NCI-H524 (cell line): ENCODE measurements at places on chromosomes 4 and X.

DNA sequence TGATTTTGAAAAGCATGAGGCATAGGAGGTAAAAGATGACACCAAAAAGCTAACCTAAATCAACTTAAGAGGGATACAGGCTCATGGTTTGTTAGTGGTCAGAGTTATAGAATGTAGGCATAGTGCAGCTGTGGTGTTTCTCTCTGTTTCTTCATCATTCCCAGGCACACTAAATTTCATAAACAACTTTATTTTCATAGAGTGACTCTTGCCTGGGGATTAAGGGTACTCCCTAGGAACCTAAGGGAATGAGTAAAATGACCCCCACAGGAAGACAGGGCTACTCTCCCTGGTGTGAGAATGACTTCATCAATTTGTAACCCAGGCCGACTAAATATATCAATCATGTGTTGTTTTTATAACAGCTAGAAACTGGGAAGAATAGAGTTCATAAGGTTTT lies 11.1 kb downstream of the FABP2 start:
- DNase-seq = no peak

DNA sequence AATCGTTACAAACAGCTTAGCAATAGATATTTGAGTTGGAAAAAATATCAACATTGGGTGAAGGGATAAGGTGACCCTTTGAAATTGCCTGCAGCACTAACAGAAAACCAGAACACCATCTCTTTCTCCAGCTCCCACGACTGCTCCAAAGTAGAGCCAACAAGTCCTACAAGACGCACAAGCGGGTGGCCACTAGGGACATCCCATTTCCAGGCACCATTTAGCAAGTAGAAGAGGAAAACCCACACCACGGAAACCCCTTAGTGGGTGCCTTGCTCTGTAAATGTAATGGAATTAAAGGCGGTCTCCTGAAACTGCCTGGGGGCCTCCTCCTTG lies 1.9 kb downstream of the ARHGAP6 start:
- no peak for DNase-seq

GRCh38 chrX:1472975-1473374 lies 20.3 kb upstream of the ASMTL start:
- DNase-seq = no peak

DNA sequence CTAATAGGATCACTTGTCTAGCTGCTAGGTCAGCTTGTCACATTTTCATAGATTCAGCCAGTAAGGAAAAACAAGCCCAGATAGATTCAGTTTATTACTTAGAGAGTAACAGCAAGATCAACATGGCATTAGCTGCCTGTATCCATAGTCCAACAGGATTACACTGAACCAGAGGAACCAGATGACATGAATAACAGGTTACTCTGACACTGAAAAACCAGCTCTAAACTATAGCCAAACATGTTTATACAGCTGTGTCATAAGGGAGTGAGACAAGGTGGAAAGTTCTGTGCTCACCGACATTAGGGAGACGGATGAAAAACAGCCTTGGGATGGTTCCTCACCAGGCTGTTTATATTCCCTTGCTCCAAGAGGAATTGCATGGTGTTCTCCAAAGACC lies 102.9 kb upstream of the EOLA2 start:
- no peak for DNase-seq

GRCh38 chr4:3512279-3512678 lies 19.9 kb downstream of the LRPAP1 start:
- no peak for DNase-seq

GRCh38 chr4:82373486-82373815 lies 340 bp downstream of the HNRNPD start:
- no peak for DNase-seq

DNA sequence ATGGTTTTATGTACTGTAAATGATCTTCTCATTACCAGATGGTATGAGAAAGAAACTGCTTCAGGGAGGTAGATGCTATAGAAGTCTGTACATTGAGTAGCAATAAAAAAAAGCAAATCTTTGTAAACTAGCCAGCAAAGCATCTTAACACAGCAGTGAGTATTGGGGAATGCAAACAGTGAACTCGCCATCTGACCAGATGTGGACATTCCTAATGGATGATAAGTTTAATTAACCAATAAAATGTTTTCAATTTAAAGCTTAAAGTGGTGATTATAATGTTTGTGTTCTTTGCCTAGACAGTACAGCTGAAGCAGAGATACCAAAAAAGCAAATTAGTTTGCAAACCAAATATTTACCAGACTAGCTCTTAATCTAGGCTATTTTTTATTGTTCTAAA lies 1144.2 kb downstream of the FAT4 start:
- peak; percentile 13 for DNase-seq

- DNase-seq = no peak
Observed at GRCh38 chrX:141904262-141904661, 568 bp downstream of the MAGEC1 start.

DNA sequence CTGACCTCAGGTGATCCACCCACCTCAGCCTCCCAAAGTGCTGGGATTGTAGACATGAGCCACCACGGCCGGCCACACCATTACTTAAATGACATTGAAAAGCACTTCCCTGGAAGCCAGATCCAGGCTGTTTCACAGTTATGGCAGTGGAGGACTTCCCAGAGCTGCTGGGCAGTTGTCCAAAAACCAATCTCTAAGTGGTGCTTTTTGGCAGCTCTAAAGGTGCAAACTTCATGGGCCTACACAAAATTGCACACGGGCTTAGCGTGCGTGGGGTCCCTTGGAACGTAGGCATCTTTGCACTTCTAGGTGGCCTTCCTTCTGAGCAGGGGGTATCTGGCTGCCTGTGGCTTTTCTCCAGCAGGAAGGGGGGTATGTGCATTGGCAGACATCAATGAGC lies 172.3 kb downstream of the SHOX start:
- no peak for DNase-seq

- DNase-seq = peak; percentile 39
Observed at GRCh38 chr4:71380788-71381187, 42.0 kb downstream of the SLC4A4 start.

- no peak for DNase-seq
Observed at GRCh38 chr4:183352546-183352945, 30.3 kb upstream of the CLDN24 start.

DNA sequence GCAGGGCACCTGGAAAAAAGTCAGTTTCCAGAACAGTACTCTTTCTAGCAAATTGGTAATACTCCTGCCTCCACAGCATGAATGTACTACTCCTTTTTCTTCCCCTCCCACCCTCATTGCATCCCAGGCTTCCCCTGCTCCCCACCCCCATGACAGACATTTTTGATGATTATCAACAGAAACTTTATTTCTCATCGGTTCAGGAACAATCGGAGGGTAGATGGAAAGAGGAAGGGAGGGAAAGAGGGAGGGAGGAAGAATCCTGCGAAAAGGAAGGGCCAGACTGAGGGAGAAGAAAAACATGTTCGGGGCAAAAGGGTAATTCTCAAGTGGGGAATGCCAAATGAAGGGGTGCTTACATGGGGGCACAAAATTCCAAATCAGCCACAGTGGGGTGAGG lies 705 bp upstream of the CXorf65 start:
- DNase-seq = no peak

GRCh38 chrX:77167993-77168392 lies 279.2 kb upstream of the FGF16 start:
- DNase-seq = no peak

GRCh38 chrX:48591255-48591791 lies 6.0 kb upstream of the WDR13 start:
- no peak for DNase-seq

DNA sequence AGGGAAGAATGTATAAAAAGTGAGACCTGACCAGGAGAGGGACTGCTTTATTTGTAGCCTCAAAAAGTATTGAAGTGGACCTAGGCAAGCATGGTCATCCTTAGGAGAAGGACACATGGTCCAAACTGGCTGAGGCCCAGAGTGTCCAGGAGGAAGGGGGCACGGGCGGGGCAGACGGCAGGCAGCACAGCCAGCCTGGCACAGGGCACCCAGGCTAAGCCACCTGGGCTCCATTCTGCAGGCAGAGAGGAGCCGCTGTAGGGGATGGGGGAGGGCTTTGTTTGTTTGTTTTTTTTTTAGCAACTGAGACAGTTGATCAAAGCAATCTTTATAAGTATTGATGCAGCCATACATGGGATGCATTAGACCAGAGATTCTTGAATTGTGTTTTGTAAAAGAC lies 188.6 kb downstream of the PRDM5 start:
- no peak for DNase-seq

GRCh38 chr4:104942990-104943743 lies 203.5 kb upstream of the TET2 start:
- no peak for DNase-seq

- no peak for DNase-seq
Observed at GRCh38 chr4:163913571-163913970, 419.1 kb downstream of the TMA16 start.

DNA sequence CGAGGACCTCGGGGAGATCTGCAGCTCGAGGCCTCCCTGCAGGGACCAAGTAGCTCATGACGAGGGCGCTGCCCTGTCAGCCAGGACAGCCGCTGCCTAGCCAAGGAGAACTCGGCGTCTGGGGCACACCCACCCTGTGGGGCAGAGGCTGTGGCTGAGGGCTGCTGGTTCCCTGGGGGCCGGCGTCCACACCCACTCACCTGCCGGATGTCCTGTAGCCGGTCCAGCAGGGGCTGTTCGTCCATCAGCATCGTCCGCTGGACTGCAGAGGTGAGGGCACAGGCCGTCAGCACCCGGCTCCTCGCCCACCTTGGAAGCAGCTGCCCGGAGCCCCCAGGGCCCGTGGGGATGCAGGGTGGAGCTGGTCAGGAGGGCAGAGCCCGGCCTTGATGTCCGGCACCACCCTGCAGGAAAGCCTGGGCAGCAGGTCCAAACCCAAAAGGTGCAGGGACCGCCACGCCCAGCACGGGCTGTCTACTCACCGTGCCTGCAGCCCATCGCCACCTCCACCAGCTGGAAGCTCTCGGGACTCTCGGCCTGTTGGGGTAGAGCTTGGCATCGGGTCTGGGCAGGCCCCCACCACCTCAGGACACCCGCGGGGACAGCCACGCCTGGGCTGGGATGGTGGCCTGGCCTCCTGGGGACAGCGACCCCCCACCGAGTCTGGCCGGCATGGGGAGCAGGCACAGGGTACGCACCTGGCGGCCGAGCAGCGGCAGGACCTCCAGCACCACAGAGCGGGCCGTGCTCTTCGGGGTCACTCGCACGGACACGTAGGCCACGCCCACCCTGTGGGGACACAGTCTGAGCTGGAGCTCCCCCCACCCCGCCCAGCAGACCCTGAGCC lies 6.9 kb downstream of the DGKQ start:
- DNase-seq = no peak

- DNase-seq = no peak
Observed at GRCh38 chr4:33149658-33150524, 2429.7 kb downstream of the PCDH7 start.

- DNase-seq = no peak
Observed at GRCh38 chrX:133321451-133321850, 93.8 kb downstream of the GPC4 start.

DNA sequence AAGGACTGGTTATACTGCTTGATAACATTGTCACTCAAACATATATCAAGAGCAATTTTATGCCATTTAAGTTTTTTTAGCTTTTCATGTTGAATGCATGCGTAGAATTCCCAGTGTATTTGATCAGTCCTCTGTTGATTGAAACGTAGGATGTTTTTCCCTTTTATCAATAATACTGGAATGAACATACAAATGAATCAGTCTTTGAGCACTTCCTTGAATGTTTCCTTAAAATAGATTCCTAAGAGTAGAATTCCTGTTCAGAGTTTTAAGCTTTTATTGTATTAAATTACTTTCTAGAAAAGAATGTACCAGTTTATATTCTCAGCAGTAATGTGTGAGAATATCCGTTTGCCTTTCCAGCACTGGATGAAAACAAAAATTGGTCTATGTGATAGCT lies 37.8 kb downstream of the ADD1 start:
- no peak for DNase-seq

GRCh38 chr4:147635348-147635747 lies 18.2 kb downstream of the TMEM184C start:
- no peak for DNase-seq

DNA sequence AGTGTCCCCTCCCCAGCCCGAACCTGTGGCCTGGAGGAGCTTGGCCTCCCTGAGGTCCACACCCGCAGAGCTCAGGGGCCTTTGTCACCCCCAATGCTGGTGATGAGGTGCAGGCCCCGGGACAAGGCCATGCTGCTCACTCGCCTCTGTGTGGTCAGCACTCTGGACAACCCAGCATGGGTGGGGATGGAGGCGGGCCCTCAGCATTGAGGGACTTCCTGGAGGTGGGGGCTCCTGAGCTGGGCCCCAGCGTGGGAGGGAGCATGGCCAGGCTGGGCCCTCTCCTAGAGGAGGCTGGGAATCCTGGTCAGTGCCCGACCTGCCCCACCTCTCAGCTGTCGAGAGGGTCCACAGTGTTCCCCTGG lies 30.6 kb downstream of the TACC3 start:
- no peak for DNase-seq
